ENCODE measurements at places on chromosomes 5 and 9.
A peak's percentile ranks its signal among the peaks of the same experiment; 100 is the strongest.

DNA sequence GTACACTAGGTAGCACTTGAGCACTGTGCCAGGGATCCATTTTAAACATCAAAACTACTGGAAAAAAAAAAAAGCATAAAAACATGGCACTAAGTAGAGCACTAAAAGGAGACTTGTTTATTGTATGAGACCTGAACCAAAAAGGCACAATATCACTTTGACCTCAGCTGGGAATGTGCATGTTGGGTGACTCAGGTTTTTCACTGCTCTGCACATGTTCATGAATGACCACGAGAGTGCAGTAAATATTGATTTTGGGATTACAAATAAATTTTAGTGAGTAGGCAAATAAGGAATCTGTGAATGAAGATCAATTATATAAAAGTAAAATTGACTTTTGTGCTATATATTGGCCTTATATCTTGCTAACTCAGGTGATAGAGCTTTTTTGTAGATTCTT is 11.8 kb downstream of the RMI1 start:
- ATAC-seq = no peak

DNA sequence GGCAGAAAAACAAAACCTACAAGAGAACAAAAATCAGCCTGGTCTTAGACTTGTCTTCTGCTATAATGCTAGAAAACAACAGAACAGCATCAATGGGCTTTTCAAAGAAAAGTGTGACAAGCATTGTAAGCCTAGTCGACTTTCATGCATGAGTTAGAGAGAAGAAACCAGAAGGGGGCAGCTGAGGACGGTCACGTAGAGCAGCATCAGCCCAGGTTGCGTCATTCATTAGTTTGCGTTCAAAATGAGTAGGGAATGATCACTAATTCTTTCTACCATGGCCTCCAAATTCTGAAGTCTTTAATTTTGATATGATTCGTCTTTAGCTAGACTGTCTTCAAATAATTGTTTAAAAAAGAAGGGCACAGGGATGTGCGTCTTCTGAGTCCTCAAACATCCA is 4.7 kb upstream of the ISCA1 start:
- no peak for ATAC-seq

- no peak for ATAC-seq
Measured at GRCh38 chr5:139776861-139777260, 18.7 kb upstream of the PSD2 start.

- no peak for ATAC-seq
Measured at GRCh38 chr5:53063791-53064190, 45.8 kb downstream of the MOCS2 start.

DNA sequence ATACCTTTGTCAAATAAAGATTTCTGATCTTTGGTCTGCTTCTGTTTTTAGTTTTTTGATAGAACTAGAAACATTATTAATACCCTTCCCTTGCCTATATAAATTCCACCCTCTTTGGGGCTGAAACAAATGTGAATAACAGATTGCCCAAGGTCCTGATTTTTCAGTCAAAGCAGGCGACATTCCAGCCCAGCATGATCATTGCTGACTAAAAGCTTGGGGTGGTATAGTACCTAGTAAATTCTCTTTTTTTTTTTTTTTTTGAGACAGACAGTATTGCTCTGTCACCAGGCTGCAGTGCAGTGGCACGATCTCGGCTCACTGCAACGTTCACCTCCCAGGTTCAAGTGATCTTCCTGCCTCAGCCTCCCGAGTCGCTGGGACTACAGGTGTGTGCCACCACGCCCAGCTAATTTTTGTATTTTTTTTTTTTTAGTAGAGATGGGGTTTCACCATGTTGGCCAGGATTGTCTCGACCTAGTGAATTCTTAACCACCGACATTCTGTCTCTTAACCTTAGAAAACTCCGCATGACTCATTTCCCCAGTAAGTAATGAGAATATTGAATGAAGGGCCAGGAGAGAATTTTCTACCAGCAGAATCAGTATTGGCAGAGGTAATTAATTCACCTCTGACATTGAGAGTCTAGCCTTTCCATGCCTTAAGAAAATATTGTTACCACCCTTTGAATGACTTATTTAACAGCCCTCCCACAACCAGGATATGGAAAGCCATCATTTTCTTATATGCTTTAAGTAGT is 226.4 kb downstream of the GNA14 start:
- no peak for ATAC-seq

DNA sequence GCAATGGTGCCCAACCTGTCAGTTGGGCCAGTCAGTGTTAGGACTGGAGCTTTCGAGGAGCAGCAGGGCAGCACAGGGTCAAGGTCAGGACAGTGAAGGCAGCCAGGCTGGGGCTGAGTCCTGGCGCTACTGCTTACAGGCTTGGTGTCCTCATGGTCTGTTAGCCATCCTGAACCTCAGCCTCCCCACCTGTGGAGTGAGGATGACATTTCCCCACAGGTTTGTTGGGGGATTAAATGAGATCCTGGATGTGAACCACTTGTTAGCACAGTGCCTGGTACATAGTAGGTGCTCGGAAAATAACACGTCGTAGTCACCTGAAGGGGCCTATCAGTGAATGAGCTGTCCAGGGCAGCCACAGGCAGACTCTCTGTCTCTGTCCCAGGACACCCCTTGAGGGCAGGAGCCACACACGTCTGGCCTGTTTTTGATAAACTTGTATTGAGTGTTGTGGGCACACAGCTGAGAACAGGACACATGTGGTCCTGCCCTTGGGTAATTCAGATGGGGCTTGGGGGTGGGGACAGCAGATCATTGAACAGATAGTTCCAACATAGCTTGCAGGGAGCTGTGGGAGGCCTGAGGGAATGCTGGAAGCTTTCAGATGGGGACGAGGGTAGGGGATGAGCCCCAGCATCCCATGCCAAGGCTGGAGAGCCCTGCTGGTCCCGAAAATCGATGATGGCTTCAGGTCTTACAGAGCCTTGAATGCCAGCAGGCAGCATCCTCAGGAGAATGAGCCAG is 69.3 kb downstream of the AMBP start:
- no peak for ATAC-seq

- ATAC-seq = no peak
Measured at GRCh38 chr9:97502984-97503861, 1.8 kb downstream of the TMOD1 start.

DNA sequence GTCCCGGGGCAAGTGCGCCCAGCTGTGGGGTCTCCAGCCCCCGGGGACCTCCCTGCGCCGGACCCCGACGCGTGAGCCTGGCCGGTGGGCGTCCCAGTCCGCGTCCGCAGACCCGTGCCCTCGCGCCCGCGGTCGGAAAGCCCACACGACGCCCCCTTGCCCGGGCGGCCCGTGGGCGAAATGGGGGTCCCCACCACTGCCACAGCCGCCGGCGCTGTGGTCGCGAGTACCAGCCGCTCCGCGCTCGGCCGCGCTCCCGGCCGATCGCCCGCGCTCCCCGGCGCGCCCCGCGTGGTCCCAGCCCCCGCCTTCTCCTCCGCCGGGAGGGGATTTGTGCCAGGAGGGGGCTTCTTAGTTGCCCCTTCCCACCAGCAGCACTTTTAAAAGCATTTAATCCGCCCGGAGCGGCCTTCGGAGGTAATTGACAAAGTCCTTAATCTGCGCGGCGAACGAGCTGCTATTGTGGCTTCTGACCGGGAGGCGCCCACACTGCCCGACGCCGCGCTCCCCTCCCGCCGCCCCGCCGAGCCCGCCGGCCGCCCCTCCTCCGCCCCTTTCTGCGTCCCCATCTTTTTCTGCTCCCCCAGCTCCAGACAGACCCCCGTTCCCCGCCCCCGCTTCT is 469 bp upstream of the FIBCD1 start:
- ATAC-seq = no peak

- no peak for ATAC-seq
Measured at GRCh38 chr9:78479441-78479840, 182.5 kb downstream of the PSAT1 start.

DNA sequence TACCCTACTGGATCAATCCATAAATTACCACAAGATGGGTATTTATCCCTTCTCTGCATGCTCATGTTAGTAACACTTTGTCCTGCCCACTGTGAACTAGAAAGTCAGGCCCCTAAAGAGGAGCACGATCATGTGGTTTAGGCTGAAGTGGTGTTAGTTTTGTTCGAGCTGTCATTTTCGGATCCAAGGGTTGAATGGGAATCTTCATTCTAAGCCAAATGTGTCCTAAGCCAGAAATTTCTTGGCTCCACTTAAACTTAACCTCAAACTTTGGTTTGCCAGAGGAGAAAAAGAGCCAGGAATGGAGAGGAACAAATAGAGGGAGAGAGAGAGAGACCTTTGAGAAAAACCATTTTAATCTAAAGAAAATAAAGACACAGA is 837.7 kb upstream of the ZNF608 start:
- ATAC-seq = no peak

GRCh38 chr5:67297376-67297775 is 100.8 kb upstream of the CD180 start:
- no peak for ATAC-seq

- ATAC-seq = no peak
Measured at GRCh38 chr5:91024206-91024605, 358.9 kb downstream of the ARRDC3 start.

- no peak for ATAC-seq
Measured at GRCh38 chr9:35996358-35996970, 38.5 kb upstream of the OR2S2 start.

- ATAC-seq = peak; percentile 44
Measured at GRCh38 chr9:136075881-136076678, 19.0 kb downstream of the NACC2 start.

DNA sequence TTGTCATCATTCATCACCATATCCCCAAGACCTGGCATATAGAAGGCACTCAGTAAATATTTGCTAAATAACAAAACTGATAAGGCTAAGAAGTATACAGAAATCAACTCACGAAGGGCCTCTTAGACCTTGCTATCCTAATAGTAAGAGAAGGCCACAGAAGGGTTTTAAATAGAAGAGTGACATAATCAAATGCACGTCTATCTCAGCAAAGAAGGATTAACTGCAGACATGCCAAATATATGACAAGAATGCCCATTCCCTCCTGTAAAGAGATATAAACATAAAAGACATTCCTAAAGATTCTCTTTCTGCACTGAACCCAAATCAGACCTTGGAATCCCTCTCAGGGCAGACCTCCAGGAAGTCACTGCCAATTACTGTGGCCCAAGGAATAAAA is 34.1 kb downstream of the ECPAS start:
- no peak for ATAC-seq

GRCh38 chr5:32027717-32028458 is 146.2 kb downstream of the GOLPH3 start:
- ATAC-seq = no peak

DNA sequence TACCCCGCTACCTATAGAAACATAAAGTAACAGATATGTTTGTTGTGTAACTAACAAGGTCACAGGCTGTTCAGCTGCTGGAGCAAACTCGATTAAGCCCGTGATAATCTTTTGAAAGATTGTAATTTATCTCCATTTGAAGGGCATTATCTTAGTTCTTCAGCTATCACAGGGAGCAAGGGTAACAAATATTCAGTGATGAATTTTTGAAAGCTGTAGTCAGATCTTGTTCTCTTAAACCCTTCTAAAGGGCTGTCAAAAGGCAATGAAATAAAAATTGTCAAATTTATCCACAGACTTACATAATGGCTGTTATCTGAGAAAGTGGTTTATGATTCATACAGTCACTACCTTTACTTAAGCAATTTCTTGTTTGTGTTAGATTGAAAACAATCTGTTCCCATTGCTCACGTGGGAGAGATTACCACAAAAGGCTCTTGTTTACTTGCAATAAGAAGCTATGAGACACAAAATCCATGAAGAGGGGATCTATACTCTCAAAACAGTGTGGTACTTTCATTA is 78.3 kb upstream of the ZNF608 start:
- ATAC-seq = no peak

DNA sequence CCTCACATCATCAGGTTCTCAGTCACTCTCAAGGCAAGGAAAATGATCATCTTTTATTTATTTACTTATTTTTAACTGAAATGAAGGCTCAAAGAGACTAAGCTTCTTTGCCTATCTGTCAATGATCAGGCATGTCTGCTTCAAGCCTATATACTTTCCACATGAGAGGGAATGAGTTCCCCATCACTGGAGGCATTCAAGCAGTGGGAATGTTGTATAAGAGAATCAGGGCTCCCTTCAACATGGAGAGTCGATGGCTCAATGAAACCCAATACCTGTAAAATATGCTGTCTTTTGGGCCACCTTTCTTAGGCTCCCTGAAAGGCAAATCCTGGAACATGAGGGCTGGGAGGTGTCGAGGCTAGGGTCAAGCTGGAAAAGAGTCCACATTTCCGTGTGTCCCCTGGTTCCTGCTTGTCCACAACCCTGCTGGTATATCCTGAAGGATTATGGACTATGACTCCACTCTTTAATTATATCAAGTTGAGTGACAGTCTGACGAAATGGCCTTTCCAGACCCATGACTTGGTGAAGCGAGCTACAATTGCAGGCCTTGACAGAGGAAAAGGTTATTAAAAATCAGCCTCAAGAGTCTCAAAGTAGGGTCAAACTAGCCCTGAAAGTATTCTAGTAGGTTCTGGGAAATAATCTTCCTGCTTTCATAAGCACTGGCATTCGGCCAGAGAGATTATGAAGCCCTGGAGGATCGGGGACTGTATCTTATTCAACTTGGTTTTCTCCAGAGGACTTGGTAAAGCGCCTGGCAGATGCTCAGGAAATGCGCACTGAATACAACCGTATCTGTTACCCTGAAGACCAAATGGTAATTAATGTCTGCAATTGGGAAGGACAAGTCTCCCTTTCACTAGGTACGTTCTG is 145.9 kb upstream of the TBC1D2 start:
- no peak for ATAC-seq

- no peak for ATAC-seq
Measured at GRCh38 chr5:60535198-60535597, 164.8 kb downstream of the DEPDC1B start.

- peak; percentile 22 for ATAC-seq
Measured at GRCh38 chr5:135843571-135844337, 9.3 kb downstream of the SLC25A48 start.

- no peak for ATAC-seq
Measured at GRCh38 chr5:149453618-149454415, 74.7 kb upstream of the IL17B start.

DNA sequence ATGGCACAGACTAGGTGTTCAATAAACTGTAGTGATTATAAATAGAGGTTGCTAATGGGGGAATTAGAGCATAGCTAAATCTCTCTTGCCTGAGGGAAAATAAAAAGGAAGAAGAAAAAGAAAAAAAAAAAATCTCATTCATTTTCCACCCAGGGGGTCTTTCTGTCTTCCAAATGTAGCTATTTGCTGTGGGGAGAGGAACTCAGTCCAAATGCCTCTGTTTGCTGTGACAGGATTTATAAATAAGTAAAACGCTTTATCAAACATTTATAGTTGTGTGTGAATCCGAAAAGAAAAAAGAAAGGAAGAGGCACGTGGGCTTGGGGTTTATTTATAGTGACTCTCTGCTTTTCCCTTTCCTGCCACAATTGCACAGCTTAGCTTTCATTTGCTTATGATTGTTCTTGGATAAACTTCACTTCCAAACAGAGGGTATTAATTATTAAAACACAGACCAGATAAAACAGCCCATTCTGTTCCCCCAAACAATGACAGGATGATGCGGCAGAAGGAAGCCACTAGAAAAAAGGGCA is 245.7 kb downstream of the ASTN2 start:
- ATAC-seq = no peak

DNA sequence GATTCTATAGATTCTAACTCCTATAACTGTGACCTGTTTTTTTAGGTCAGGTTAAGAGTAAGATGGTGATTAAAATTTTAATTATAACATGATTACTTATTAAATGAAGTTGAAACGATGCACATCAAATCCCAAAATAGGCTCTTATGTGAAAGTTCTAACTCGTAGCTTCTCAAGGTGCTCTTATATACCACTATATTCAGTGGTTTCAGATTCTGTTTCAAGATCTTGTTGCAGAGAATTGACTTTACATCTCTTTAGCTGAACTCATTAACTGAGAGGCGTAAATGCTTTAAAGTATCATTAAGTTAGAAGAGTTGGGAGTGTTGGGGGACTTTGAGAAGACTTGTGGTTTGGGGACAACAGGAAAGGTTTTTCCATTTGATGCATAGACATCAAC is 1399.8 kb downstream of the PTPRD start:
- ATAC-seq = no peak

All from stimulated activated memory B cell treated with anti-CD40 and anti-IgM and Interleukin-4, amounts not matched to agents 10 μg/mL and 1 μg/mL and 100 μg/mL, for 72 hours (primary cell).